A673 (cell line): ENCODE measurements at places on chromosomes 1 and 21.

- H3K27me3 ChIP-seq, result no peaks in the 10 kb centered on the region
- no peak for DNase-seq
- no peaks in the 10 kb centered on the region for H3K36me3 ChIP-seq
- no peak overlapping the region for H3K4me3 ChIP-seq
- H3K4me1 ChIP-seq, result no peaks in the 10 kb centered on the region
- no peak overlapping the region for H3K27ac ChIP-seq
Measured at GRCh38 chr1:86356247-86356646, 39.9 kb downstream of the ODF2L start.

DNA sequence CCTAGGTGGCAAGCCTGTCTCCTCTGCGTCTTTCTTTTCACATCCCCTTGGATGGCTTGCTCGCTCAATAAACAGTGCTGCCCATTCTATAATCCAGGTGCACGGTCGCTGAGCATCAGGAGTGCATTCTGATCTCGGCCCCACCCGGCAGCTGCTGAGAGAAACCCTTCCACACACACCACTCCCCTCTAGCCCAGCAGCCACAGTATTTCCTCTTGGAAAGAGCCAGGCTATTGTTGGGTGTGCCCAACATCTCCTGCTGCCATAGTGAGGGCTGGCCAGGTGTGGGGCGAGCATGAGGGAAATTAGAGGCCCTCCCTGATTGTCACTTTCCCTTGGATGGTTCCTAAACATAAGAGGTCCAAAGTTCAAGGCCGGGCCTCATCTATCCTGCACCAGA is 24.7 kb downstream of the GPA33 start:
- H3K27me3 ChIP-seq, result no peaks in the 10 kb centered on the region
- no peak overlapping the region for H3K4me3 ChIP-seq
- no peaks in the 10 kb centered on the region for H3K36me3 ChIP-seq
- no peak overlapping the region for H3K27ac ChIP-seq
- H3K4me1 ChIP-seq, result no peaks in the 10 kb centered on the region

- DNase-seq, result no peak
- H3K27ac ChIP-seq, result no peak overlapping the region
- no peaks in the 10 kb centered on the region for H3K36me3 ChIP-seq
- H3K4me3 ChIP-seq, result no peak overlapping the region
Measured at GRCh38 chr21:37410639-37411038, 44.1 kb downstream of the DYRK1A start.

- peak overlapping the region; percentile 92 for H3K27ac ChIP-seq
- peaks cover 14% of the 10 kb centered on the region for H3K36me3 ChIP-seq
- no peak for DNase-seq
- H3K27me3 ChIP-seq, result no peaks in the 10 kb centered on the region
- H3K4me1 ChIP-seq, result peaks cover 5% of the 10 kb centered on the region
Measured at GRCh38 chr1:6612641-6613360, 730 bp upstream of the PHF13 start.

DNA sequence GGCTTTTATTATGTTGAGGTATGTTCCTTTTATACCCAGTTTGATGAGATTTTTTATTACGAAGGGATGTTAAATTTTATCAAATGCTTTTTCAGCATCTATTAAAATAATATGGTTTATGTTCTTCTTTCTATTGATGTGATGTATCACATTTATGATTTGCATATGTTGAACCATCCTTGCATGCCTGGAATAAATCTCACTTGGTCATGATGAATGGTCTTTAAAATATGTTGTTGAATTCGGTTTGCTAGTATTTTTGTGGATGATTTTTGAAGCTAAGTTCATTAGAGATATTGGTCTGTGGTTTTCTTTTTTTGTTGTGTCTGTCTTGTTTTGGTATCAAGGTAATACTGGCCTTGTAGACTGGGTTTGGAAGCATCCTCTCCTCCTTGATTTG is 14.1 kb downstream of the GPR88 start:
- H3K27ac ChIP-seq, result no peak overlapping the region
- H3K4me3 ChIP-seq, result no peak overlapping the region
- DNase-seq, result no peak
- no peaks in the 10 kb centered on the region for H3K4me1 ChIP-seq
- H3K36me3 ChIP-seq, result no peaks in the 10 kb centered on the region
- H3K27me3 ChIP-seq, result no peaks in the 10 kb centered on the region

DNA sequence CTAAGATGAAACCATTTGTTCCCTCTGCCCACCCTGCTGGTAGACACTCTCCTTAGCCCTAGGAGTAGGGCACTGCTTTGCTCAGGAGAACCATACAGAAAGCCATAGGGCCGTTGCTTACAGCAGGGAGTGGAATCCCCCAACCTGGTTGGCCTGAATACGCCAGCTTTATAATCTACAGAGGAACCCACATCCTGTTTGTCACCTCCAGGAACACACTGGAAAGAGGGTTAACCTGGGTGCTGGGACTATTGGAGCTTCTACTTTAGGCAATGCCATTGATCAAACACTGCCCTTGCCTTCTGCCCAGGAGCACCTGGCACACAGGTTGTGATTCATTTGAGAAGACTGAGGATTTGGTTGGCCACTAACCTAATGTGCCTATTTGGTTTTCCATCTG is 124.8 kb downstream of the TNR start:
- H3K27ac ChIP-seq, result no peak overlapping the region
- no peaks in the 10 kb centered on the region for H3K4me1 ChIP-seq
- no peaks in the 10 kb centered on the region for H3K36me3 ChIP-seq
- H3K27me3 ChIP-seq, result peaks cover 4% of the 10 kb centered on the region
- H3K4me3 ChIP-seq, result no peak overlapping the region

DNA sequence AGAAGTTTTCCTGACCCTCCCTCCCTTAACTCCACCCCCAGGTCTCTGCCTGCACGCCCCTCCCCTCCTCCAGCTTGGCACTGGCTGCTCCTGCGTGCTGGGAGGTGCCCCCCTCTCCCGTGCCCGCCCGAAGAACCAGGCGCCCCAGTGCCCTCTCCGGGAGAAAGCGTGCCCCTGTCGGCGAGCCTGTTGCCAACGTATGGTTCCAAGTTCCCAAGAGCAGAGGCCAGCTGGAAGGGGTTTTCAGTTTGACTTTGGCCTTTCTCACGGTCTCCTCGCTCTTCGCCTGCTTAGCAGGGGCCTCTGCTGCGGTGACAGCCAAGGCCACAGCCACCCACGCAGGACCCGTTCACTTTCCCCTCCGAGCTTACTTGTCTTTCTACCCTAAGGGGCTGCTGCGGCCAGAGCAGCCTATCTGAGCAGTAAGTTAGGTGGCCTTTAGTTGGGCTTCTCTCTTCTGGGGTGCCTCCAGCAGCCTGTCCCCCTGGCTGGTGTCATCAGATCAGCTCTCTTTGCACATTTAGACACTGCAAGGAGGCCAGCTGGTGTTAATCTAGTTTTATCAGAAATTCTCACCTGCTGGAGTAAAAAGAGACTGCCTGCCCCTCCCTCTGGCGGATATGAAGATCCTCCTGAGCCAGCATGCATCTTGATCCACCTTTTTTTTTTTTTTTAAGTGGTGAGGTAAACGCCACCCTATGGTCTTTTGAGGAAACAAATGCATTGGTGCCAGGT is 1.5 kb downstream of the STUM start:
- no peak for DNase-seq
- peaks cover 37% of the 10 kb centered on the region for H3K27me3 ChIP-seq
- H3K4me1 ChIP-seq, result peaks cover 12% of the 10 kb centered on the region
- H3K36me3 ChIP-seq, result no peaks in the 10 kb centered on the region
- no peak overlapping the region for H3K27ac ChIP-seq

DNA sequence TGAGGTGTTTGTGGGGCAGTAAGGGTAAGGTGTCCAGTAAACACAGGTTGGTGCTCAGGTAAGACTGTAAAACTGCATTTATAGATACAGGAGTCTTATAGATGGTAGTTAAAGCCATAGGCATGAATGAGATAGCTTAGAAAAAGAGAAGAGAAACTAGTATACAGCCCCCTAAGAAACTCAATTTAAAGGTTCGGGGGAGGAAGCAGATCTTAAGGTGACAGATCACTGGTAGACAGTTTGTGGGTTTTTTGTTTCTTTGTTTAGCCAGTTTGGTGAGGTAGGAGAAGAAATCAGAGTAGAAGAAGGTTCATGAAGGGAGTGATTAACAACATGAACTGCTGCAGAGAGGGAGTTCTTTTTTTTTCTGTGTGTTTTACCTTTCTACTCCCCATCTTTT is 6.1 kb upstream of the AGO3 start:
- no peaks in the 10 kb centered on the region for H3K27me3 ChIP-seq
- no peaks in the 10 kb centered on the region for H3K4me1 ChIP-seq
- no peak for DNase-seq
- no peak overlapping the region for H3K4me3 ChIP-seq

DNA sequence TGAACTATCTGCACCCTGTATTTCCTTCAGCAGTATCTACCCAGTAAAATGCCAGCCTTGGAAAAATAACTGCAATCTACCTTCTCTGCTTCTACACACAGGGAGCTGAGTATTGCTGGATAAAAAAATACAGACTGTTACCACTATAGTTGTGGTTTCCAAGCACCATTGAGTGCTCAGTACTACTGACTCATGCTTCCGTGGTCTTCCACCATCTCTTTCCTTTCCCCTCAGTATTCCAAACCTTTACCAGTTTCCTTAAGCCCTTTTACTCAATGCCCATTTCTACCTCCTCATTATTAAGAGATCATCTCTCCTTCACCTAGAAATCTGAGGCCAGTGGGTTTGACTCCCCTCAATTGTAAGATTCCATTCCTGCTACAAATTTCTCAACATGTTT is 23.8 kb downstream of the GLMN start:
- H3K4me1 ChIP-seq, result no peaks in the 10 kb centered on the region
- H3K27ac ChIP-seq, result no peak overlapping the region
- no peaks in the 10 kb centered on the region for H3K27me3 ChIP-seq

DNA sequence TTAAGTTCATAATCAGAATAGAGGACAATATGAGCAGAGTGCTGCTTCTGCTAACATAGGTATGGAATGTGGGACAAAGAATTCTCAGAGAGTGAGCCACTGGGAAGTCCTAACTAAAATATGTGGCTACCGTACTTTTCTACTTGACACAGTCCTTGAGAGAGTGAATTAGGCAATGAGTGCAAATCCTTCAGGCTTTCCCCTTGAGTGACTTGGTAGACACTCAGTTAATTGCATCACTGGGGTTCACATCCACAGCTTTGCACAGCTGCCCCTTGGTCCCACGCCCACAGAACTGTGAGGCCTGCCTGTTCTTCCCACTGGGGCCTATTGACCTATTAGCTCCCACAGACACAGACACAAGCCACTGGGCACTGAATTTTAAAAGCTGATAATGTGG is 40.5 kb upstream of the PAXBP1 start:
- no peaks in the 10 kb centered on the region for H3K36me3 ChIP-seq
- H3K27me3 ChIP-seq, result no peaks in the 10 kb centered on the region
- no peak for DNase-seq
- no peak overlapping the region for H3K27ac ChIP-seq
- no peak overlapping the region for H3K4me3 ChIP-seq

DNA sequence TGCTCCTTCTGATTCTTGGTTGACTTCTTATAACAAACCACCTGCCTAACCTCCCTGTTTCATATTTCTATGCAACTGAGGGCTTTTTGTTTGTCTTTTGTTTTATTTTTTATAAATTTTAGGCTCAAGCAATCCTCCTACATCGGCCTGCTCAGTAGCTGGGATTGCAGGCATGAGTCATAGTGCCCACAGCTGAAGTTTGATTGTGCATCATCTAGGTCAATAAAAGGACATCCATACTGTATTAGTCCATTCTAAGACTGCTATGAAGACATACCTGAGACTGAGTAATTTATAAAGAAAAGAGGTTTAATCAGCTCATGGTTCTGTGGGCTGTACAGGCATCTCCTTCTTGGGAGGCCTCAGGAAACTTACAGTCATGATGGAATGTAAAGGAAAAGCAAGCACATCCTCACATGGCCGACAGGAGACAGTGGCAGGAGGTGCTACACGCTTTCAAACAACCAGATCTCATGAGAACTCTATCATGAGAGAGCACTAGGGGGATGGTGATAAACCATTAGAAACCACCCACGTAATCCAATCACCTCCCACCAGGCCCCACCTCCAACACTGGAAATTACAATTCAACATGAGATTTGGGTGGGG is 285.0 kb downstream of the SIPA1L2 start:
- H3K27ac ChIP-seq, result no peak overlapping the region
- no peaks in the 10 kb centered on the region for H3K36me3 ChIP-seq
- DNase-seq, result no peak
- no peaks in the 10 kb centered on the region for H3K27me3 ChIP-seq
- H3K4me1 ChIP-seq, result no peaks in the 10 kb centered on the region

DNA sequence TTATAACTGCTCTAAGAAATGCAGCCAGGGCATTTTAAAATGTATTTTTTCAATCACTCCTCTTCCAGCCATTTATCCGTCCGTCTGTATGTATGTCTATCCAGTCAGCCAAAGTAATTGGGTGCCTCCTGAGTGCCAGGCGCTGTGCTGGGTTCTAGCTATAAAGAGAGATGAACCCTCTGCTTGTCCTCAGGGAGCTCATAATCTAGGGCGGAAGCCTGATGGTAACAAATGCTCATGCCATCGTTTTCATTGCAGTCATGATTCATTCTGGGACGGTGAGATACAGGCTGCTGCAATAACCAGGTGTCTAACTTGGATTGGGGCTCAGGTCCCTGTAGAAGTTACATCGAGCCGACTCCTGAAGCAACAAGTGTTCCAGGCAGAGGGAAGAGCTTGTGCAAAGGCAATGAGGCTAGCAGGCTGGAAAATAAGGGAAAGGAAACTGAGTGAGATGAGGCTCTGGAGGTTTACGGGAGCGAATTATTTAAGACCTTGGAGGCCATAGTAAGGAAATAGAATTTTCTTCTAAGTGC is 11.6 kb downstream of the IFI6 start:
- H3K36me3 ChIP-seq, result no peaks in the 10 kb centered on the region
- DNase-seq, result no peak
- no peaks in the 10 kb centered on the region for H3K27me3 ChIP-seq
- H3K4me3 ChIP-seq, result peak overlapping the region; percentile 46

DNA sequence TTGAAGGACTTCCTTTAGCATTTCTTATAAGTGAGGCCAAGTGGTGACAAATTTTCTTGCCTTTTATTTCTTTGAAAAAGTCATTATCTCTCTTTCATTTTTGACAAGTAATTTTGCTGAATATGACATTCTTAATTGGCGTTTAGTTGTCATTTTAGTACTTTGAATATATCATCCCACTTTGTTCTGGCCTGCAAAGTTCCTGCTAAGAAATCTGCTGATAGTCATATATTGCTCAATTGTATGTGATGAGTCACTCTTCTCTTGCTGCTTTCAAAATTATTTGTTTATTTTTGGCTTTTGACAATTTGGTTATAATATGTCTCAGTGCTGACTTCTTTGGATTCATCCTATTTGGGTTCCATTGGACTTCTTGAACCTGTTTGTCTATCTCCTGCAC is 312.6 kb downstream of the DUSP10 start:
- no peaks in the 10 kb centered on the region for H3K27me3 ChIP-seq
- H3K4me1 ChIP-seq, result no peaks in the 10 kb centered on the region
- H3K36me3 ChIP-seq, result no peaks in the 10 kb centered on the region
- H3K4me3 ChIP-seq, result no peak overlapping the region
- H3K27ac ChIP-seq, result no peak overlapping the region
- no peak for DNase-seq
